CD4-positive, alpha-beta T cell treated with Interferon alpha-2 for 1 hour (primary cell): ENCODE measurements at places on chromosomes 16 and 17.

DNA sequence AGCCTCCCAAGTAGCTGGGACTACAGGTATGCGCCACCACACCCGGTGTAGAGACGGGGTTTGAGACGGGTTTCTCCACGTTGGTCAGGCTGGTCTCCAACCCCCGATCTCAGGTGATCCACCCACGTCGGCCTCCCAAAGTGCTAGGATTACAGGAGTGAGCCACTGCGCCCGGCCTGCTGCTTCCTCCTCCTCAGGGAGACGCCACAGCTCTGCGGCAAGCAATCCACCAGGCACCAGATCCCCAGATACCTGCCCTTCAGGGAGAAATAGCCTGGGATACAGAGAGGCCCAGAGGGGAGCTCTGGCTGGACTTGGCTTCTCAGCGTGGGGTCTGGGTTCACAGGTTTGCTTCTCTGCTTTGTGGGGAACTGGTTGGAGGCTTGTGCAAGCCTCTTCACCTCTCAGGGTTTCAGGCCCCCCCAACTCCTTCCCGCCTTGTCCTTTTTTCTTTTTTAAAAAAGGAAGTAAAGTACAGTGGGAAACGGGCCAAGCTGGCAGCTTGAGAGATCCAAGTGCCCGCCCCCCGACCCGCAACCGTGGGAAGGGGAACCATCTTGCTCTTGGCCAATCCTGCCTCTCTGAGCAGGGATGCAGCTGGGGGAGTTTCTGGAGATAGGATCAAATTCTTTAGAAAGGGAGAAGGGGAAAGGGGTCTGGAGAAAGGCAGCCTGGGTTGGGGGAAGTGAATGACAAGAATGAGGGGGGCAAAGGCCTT is 2.6 kb upstream of the SPHK1 start:
- peak; percentile 31 for DNase-seq

DNA sequence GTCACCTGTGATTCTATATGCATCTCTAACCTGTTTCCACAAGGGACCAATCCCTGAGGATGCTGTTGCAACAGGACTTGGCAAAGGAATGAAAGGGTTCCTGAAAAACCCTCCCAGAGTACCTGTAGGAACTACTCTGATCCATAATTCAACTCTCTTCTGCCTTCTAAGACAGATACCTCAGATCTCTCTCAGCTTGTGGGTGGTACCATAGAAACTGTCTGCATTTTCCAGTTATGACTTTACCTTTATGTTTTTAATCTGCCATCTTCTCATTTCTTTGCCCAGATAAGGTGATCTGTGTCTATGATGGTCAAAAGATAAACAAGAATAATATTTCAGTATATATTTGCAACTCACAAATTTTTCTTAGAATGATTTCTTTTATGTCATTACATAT is 65.1 kb downstream of the TMC6 start:
- no peak for DNase-seq

DNA sequence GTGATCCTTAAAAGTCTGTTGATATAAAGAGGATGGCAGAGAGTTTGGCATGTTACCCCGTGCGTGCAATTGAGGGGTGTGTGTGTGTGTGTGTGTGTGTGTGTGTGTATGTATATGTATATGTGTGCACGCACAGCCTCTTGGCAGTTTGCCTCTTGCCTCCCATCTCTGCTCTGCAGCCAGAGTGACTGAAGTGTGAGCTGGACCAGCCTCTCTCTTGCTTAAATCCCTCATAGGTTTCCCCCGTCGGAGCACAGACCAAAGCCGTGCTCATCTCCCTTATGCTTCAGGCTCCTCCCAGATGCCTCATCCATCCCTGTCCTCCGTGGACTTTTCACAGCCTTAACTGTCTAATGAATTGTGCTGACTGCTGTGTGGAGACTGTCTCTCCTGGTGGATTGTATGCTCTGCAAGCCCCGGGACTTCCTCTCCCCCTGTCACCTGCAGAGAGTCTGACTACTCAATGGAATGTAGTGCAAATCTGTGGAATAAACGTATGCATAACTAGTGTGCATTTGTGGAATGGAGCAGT is 413.5 kb downstream of the CPPED1 start:
- no peak for DNase-seq

- DNase-seq, result no peak
Measured at GRCh38 chr16:78134944-78135619, 35.6 kb downstream of the WWOX start.

DNA sequence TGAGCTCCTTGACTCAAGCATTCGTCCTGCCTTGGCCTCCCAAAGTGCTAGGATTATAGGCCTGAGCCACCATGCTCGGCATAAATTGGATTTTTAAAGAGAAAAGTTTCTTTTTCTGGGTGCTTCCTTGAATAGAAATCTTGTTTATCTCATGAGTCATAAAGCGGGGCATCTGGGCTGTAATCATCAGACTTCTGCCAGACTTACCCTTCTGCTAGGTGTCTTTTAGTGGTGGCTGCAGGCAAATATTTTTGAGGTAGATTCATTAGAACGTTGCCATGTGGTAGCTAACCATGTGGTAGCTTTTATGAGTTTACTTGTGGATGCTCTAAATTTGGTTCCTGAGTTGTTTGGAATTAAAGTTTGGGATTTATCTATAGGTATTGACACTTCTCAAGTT is 13.4 kb downstream of the PGS1 start:
- DNase-seq, result no peak

DNA sequence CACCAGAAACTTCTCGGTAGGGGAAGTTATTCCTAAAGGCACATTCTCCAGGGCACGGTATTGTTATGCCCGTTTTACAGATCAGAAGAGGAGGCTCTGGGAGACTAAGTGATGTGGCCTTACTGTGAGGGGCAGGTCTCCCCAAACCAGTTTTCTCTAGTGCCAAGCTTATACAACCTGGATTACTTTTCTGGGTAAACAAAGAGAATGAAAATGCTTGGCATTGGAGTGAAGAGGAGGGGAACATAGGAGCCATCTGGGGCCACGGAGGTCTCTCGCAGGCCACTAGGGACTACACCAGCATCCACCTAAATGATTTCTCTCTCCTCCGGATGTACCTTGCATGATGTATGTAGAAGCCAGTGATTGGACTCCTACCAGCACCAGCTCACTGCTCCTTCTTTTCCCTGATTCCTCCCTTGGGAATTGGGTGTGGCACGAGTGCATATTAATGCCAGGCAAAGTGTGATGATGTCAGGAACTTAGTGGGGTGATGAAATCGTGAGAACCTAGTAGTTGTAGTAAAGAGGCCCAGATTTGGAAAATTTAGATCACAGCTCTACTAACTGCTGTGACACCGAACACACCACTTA is 674 bp downstream of the TOM1L1 start:
- no peak for DNase-seq

DNA sequence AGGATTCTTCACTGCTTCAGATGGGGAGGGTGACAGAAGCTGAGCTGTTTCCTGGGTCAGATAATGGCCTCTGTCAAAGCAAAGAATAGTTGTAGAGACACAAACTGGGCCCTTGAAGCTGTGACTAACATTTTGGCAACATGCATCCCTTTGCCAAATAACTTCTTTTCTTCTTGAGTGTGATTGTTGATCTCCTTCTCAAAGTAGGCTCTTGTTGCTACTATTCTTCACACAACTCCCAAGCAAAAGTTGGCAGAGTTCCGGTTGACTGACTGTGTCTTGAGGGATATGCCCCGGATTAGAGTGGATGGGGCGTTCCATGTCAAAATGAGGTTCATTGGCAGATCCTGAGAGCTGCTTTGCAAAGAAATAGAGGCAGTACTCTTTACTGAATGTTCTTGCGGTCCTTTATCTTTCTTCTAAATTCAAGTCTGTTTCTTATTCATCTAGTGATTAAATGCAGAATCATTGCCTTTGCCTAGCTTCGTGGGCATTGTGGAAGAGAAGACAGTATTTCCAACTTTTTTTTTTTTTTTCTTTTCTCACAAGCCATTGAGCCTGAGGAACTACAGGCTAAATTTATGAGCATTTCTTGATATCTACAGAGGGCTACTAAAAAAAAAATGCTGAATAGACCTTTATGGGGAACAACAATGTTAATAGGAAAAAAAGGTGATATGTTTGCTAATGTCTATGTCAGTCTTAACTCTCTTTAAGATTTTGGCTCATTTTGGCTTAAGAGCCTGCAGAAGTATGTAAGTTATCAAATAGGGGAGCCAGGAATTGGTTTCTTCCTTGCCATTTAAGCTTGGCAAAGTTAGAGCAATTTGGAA is 5.8 kb downstream of the WIPF2 start:
- no peak for DNase-seq

- no peak for DNase-seq
Measured at GRCh38 chr16:59148769-59149155, 414.6 kb upstream of the GOT2 start.
